ENCODE measurements at places on chromosomes 13 and 19.

- no peak for DNase-seq
These were observed 165.2 kb downstream of the DCLK1 start for GRCh38 chr13:35966024-35966423.

DNA sequence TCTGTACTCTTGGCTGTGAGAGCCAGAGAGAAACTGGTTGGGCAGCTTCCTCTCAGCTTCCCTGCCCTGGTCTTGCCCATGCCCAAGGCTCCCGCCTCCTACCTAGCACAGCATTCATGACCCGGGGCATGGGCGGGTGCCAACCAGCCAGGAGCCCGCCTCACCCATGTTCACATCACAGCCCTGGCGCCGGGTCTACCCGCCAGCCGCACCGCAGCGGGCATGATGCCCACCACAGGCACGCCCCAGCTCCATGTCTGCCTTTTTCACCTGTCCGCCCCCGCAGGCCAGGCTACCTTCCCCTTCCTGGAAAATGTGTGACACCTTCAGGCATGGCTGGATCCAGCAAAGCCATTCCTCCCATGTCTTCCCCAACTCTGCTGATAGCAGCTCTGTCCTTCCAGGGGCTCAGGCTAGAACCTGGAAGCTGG is 42.1 kb downstream of the PTPRS start:
- DNase-seq = no peak

GRCh38 chr13:53439439-53440225 is 411.0 kb downstream of the OLFM4 start:
- DNase-seq = no peak

- DNase-seq = no peak
These were observed 189.5 kb downstream of the SLITRK1 start for GRCh38 chr13:83692800-83693199.

DNA sequence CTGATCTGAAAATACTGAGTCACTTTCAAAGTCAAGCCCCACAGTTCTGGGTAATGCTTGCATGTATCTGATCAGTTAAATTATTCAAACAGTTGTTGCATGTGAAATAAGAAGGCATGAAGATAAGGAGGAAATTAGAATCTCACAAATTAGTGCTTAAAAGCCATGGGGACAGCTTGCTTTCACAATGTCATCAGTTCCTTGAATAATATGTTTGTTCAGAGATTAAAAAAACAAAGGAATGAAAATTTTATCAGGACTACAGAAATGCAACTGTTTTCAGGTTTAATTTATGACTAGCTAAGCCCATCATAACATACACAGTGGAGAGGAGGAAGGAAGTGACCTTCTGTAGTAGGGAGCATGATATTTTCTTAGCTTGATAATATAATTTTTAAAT is 150.1 kb downstream of the OXGR1 start:
- no peak for DNase-seq

GRCh38 chr13:51283371-51283770 is 56.1 kb upstream of the SERPINE3 start:
- no peak for DNase-seq

GRCh38 chr13:89701913-89702312 is 1645.6 kb upstream of the MIR17HG start:
- DNase-seq = no peak

DNA sequence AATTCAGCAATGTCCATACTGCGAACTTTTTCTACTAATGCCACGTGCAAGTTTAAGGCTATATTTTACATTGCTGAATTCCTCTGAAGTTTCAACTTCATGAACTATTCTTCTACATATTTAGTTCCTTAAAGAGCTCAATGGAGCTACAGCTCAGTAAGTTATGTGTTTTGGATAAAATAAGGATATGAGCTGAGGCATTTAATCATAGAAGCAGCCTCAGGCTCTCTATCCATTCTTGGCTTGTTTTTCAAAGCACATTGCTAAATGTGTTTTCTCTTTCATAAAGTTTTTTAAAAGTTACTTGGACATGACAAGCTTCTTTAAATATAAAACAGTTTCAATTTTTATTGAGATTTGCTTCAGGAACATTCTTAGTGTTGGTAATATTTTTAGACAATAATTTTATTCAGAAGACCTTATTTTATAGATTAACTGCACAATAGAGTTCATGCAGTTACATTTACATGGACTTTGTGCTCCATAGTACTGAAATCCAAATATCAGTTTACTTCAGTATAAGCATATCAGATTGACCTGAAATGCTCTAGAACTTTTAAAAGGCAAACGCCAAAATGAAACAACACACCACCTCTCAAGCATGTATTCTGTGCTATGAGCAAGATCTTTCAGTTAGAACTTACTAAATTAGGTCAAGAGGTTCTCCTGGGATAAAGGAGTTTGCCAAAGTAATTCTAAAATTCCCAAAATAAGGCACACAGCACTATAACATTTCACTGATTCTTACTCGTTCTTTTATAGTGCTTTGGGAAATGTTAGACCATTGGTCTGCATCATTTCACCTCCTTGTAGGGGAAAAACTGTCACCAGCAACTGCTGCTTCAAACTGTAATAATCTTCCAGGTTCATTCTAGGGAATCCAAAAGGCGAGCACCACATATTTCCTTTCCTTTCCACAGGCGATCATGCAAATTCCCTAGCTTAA is 275.5 kb downstream of the ENOX1 start:
- DNase-seq = no peak

GRCh38 chr19:40523322-40524047 is 53.2 kb upstream of the SHKBP1 start:
- no peak for DNase-seq

- DNase-seq = no peak
These were observed 198.2 kb downstream of the DNAJC15 start for GRCh38 chr13:43221611-43222010.

DNA sequence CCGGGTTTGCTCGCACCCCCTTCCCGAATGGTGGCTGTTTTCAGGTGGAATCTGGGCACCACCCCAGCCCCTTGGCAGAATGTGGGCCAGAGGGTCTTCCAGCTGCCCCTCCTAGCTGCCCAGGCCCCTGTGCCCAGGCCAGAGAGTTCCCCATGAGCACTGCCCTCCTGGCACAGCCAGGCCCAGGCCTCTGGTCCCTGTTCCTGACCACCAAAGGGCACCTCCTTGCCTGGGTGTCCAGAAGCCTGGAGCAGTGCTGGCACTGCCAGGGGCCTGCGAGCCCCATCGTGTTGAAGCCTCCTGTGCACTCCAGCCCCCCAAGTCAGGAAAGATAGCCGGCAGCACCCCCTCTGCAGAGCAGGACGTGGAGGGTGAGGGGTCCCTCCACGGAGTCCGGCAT is 23.4 kb downstream of the PIAS4 start:
- DNase-seq = no peak

DNA sequence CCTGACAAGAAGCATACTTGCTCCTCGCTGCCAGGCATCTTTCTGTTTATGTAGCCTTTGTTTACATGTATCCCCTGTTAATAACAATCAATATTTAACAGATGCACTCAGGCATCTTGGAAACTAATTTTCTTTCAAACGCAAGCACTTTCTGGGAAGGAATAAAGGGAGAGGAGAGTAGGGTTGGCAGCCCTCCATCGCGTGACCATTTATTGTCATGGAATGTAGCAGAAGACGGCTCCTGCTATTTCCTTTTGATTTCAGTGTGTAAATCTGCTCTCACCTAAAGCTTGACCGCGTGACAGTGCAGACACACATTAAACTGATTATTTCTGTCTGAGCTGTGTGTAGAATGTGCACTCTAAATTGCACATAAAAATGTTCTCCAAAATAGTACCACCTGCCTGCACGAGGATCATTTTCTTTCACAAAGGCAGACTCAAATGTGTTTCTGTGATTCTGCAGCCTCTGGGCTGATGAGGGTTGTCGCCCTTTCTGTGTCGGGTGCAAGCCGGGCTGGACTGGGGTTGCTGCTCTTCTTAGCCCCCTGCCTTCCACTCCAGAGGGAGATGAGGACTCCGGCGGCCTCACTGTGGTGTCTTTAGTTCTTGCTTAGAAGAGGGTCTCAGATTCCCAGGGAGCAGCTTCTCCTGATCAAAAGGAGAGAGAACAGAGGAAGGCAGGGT is 223.5 kb upstream of the MAB21L1 start:
- no peak for DNase-seq

- no peak for DNase-seq
These were observed 34.2 kb downstream of the GJA3 start for GRCh38 chr13:20126541-20127261.

DNA sequence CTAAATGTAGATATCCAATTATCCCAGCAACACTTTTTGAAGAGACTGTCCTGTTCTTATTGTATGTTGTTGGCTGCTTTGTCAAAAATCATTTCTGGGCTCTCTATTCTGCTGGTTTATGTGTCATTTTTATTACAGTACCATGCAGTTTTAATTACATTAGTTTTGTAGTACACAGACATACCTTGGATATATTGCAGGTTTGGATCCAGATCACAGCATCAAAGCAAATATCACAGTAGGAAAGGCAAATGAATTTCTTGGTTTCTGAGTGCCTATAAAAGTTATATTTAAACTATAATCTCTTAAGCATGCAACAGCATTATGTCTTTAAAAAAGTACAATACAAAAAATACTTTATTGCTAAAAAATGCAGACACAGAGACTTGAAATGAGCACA is 564.2 kb upstream of the MIR17HG start:
- DNase-seq = no peak

DNA sequence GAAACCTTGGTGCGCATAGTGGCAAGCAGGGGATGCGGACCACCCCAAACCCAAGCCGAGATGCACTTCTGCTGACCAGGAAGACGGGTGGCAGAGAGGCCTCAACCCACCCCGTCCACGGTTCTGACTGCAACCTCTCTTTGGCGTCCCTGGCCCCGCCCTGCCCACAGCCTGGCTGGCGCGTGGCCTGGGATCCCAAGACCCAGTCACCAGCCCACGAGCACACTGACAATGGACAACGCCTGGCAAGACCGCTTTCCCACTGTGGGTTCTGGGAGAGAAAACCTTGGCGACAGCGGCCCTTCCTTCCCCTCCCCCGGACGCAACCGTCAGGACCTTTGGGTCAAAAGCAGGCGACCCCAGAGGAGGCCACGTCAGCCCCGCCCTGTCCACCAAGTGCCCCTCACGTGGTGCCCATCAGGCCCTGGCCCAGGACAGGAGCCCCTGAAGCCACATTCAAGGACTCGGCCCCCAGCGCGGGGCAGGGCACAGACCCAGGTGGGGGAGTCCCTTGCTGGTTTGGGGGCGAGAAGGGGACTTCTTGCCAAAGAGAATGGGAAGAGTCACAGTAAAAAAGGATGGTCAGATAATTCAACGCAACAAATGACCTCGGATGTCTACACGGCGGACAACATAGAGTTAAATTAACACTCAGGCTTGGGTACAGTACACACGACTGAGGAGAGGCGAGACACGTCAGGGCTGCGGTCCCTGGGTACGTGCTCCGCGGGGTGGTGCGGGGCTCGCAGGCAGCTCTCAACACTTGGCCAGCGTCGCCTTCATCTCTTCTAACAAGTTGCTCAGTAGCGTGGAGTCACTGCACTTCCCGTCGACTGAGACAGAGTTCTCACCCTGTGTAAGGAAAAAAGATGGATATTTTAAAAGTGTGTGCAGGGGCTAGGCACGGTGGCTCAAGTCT is 5.0 kb downstream of the IZUMO4 start:
- DNase-seq = no peak

DNA sequence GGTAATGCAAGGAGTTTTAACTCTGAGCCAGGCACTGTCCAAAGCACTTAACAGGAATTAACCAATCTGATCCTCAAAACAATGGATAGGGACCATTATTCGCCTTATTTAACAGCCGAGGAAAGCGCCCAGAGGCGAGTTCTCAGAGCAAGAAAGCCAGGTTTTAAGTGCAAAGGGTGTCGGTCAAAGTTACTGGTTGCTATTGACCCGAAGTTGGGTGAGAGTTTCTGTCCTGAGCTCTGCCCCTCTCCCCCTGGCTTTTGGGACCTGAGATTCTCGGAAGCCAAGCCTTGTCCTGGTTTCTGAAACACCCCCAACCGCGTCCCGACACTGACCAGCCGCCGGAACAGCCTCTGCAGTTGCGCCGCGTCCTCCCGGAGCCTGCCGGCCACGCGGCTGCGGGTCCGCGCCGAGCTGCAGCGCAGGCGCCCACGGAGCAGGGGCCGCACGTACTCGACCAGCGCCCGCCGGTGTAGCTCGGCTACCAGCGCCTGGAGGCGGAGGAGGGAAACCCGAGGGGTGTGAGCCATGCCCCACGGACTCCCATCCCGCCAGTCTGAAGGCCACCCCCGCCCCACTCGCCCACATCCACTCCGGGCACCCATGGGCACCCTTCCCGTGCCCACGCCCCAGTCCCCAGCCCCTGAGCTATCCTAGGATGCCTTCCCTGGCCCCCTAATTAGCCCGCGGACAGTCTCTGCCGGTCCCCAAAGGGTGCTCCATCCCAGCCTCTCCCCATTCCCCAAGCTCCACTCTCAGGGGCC is 27.8 kb downstream of the EXOC3L2 start:
- DNase-seq = no peak

DNA sequence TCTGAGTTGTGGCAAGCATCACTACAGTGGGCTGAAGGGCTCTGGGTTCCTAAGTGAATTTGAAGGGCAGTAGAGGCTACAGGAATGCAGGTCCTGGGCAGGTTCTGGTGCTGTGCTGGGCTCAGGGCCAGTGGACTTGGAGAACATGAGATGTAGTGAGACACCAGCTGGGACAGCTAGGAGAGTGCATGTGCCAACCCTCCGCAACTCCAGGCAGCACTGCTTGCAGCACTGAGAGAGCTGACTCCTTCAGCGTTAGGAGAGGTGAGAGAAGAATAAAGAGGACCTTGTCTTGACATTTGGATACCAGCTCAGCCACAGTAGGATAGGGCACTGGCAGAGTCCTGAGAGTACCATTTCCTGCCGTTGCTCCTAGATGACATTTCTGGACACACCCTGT is 739.9 kb upstream of the PRR20A start:
- DNase-seq = no peak

GRCh38 chr13:47859165-47859564 is 141.9 kb downstream of the SUCLA2 start:
- DNase-seq = no peak

GRCh38 chr19:39356073-39356472 is 13.9 kb downstream of the SAMD4B start:
- DNase-seq = no peak

All from activated CD4-positive, alpha-beta T cell treated with anti-CD3 and anti-CD28 coated beads for 1 hour (primary cell).